ENCODE measurements at places on chromosomes 4 and X.

GRCh38 chr4:7261087-7261486, 68.7 kb downstream of the SORCS2 start:
- DNase-seq, result no peak

DNA sequence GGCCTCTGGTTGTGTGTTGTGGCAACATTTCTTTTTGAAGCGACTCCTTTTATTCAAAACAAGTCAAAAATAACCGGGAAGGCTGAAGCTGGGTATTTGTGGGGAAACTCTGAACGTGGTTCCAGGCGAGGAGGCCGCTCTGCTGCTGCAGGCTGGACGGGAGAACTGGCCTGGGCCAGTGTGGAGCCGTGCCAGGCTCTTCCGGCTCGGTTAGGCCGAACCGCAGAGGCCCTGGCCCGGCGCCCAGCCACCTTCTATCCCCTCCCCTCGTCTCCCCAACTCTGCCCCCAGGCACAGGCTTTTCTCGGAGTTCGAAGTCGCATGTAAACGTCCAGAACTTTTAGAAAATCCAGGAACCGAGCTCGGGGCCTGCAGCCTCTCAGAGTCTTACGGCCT, 2.4 kb upstream of the BCOR start:
- DNase-seq, result no peak

DNA sequence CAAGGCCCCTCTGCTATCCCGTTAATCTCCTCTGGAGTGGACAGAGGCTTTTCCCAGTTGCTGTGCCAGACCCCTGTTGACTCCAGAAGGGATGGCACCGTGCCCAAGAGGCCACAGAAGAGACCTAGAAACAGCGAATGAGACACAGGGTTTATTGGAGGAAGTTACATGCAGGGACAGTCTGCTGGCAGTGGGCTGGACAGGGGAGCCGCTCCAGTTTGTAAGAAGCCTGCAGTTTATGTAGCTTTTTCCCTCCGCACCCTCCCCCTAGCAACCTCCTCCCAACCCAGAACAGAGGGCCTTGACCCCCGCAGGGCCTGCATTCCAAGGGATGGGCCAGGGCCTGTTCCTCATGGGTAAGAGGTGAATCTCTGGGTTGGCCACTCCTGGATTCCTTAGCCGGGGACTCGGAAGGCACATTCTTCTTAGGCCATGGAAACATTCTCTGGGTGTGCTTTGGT, 216.8 kb upstream of the PSAPL1 start:
- no peak for DNase-seq

DNA sequence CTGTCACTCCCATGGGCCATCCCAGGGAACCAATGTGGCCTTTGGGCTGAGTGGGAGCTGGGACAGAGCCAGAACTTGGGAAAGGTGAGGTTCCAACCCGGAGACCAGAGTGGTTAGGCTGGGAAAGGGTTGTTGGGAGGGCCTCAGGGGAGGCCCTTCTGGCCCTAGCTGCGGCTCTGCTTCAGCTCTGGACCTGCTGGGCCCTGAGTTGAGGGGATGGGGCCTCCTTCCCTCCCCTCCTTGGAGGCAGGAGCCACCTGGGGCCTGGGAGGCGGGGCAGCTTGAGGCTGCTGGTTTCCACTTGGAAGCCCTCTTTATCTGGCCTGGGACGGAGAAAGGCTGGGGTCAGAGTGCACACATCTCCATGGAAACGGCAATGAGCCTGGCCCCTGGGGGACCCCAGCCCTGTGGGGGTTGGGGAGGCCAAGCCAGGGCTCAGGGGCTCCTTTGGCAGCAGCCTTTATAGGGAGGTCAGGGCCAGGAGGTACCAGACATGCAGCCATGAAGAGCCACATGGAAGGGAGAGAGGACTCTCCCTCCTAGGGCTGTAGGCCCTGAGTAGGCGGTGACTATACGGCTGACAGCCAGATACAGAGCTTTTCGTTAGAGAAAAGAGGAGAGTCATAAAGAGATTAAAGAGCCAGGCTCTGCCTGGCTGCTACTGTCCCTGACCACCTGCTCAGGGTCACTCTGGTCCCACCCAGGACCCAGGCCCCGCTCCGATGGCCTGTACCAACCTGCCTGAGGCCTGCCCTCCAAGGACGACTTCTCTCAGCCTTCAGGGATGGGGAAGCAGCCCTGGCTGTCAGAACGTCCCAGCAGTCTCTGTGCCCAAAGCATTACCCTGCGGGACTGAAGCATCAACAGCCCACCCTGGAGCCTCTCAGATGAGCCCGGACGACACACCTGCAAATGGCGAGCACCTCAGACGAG, 6.9 kb upstream of the NSD2 start:
- DNase-seq, result no peak

- no peak for DNase-seq
These were observed 317.1 kb downstream of the UNC5C start for GRCh38 chr4:95231681-95232080.

DNA sequence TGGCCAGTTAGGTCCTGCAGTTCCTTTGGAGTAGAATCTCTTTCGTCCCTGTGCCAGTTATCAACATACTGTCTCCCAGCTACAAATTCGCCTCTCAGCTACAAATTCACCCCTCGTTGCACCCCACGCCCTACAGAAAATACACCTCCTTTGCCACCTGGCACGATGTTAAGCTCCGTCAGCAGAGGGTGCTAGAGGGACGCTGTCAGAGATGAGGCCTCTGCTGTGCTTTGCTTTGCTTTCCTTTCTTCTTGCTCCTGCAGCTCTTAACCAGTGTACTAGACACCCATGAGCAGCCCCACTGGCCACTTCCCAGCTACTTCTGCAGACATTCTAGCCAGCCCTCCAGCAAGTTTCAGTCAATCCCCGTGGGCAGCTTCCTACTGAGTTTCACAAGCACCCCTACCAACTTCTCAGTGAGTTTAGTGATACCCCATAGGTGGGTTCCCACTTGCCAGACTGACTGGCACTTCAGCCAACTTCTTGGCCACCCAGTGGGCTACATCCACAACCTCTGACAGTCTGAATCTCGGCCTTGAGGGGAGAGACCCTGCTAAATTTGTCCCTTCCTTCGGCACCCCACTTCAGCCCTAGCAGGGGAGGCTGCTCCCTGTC, 21.8 kb downstream of the HAUS3 start:
- DNase-seq, result no peak

DNA sequence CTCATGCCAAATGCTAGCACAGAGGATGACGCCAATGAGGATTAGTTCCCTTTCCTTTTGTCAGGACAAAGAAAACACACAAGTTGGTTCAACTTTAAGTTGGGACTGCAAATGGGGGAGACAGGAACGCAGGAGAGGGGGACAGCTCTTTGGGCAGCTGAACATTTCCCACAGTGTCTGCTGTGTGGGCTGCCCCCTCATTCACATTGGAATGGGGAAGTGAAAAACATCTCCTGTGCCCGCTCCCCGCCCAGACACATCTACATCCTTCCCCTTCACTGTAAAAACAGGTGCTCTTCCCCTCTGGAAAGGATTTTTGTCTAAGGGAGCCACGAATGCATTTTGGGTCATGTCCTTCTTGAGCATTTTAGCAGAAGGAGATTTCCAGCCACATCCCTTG, 44.5 kb upstream of the TBC1D9 start:
- no peak for DNase-seq

DNA sequence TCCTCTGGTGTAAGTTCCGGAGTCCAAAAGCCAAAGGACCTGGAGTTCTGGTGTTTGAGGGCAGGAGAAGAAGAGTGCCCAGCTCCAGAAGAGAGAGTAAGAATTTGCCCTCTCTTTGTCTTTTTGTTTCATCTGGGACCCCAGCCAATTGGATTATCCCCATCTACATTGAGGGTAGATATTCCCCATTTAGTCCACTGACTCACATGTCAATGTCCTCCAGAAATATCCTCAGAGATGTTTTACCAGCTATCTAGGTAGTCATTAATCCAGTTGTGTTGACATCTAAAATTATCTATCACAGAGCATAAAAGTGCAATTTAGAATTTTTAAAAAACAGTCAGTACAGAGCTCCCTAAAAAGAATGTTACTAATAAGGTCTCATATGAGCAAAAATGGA, 132.9 kb upstream of the TMEM47 start:
- DNase-seq, result no peak

GRCh38 chr4:74095482-74095881, 3.5 kb downstream of the CXCL2 start:
- no peak for DNase-seq

DNA sequence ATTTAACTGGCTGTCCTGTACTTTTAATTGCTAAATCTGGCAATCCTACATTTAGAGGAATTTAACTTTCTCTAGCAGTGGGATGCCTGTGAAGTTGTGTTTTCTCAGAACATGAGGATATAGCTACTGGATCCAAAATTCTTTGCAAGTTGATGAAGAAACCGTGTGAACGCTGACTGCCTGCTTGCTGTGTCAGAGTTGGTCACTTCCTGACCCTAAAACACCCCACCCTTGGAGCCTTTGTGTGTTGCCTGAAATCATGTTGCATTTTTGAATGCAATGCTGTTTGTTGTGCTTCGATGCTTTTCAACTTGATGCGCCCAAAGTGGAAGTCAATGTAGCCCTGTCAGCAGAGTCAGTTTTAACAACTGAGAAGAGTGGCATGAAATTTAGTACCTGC, 211.2 kb downstream of the ANK2 start:
- DNase-seq, result no peak

DNA sequence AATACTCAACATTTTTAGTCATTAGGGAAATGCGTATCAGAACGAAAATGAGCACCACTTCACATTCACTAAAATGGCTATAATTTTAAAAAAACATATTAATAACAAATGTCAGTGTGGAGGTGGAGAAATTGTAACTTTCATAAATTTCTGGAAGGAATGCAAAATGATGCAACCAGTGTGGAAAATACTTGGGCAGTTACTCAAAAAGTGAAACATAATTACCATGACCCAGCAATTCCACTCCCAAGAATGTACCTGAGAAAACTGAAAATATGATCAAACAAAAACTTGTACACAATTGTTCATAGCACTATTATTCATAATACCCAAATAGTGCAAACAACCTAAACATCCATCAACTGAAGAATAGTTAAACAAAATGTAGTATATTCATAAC, 76.1 kb upstream of the FAM241A start:
- no peak for DNase-seq

- DNase-seq, result no peak
These were observed 6.8 kb upstream of the MOB1B start for GRCh38 chr4:70895405-70895804.

DNA sequence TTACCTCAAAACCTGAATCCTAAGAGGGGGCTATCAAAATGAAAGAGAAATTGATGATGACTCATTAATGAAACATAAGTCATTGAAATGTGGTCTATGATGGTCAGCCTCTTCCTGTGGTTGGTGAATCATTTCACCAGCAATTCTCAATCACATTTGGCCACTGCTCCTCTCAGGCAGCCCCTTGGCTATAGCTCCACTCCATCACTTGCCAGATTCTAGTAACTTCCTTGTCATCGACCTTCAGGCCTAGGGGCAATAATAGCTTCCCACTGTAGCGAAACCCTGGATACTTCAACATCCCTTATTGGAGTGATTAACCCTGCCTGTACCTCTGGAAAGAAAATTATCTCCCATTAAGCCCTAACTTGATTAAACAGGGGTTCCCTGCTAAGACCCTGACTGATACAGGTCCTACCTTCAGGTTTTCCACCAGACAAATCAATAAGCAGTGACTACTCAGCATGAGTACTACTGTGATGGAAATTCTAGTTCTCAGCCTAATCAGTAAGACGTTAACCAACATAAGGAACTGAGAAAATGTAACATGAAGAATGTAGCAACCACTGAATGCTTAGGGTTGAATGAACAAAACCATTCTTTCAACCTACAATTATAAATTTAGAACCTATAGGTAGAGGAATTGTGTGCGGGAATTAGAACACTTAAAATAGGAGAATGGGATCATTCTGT, 30.4 kb downstream of the ADH7 start:
- DNase-seq, result no peak

- no peak for DNase-seq
These were observed 255.5 kb downstream of the CHIC1 start for GRCh38 chrX:73818200-73819116.

- peak; percentile 67 for DNase-seq
These were observed at the start of gene MED12 for GRCh38 chrX:71118032-71118984. TSS of gene MED12 (plus strand) at chrX:71118596. CDS start at chrX:71118755, 159 bp downstream.

DNA sequence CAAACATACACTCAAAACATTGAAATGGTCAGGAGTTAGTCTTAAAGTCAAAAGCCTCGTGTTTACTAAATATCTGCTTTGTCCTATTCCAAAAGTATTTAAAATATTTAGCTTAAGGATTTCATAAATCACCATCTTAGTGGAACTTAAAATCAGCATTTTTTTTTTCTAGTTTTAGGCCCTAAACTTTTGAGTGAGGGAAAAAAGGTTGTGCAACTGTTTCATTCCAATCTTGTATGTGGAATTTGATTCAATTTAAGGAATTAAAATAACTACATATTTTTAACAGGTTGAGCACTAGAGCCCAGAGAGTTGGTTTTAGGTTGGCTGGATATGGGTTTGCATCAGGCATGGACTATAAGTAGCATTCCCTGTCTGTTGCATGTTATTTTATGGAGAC, 35.7 kb upstream of the ANK2 start:
- DNase-seq, result no peak

DNA sequence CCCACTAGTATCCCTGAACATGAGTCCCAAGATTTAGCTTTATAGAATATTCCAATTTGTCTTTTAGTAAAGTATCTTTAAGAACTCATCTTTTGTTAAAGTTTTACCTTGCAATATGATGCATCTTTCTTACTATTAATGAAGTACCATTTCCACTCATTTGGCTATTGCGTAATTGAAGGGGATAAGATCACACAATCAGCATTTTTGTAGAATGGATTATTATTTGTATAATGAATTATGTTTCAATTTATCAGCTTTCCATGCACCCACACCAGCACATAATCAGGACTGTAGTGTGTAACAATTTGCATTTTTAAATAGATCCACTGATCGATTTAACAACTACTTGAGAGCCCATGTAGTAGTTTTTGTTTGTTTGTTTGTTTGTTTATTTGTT, 1364.9 kb upstream of the IGFBP7 start:
- no peak for DNase-seq

- DNase-seq, result no peak
These were observed 28.3 kb upstream of the DCAF12L1 start for GRCh38 chrX:126580877-126581276.
